Activated effector memory CD4-positive, alpha-beta T cell treated with anti-CD3 and anti-CD28 coated beads, Interleukin-2, amount 50 U/mL, for 16 hours (primary cell): ENCODE measurements at places on chromosomes 1 and 21.

DNA sequence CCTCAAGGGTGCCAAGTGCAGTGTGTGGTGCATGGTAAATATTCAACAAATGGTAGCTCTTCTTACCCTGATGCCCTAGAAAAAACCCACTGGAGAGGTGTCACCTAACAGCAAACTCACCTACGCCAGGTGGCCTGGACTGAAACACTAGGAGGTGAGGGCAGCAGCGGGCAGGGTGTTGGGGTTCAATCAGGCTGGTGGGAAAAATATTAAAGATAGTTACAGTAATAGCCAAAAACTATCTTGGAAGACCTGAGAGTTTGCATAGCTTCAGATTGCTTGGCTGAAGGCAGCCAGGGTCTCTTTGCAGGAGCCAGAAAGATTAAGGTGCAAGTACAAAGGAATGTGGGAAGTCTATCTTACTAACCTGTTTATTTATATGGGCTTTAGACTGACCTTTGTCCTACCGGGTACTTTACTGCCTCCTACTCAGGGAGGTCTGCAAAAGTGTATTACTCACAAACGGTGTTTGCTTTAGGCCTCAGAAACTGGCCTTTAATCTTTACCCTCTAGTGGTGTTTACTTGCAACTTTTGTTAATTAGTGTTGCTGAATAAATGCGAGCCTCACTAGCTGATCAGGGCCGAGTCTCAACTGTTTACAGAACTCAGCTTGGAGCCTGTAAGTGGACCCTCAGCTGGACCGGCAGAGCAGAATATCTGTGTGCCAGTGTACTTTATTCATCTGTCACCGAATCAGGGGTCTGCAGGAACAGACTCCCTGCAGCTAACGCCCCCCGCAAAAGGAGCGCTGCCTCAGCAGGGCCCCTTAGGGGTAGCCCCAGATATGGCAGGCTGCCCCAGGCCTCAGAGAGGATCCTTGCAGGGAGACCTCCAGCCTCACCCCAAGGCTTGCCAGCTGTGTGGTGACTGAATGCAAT lies 63.9 kb downstream of the SYF2 start:
- no peak for DNase-seq

DNA sequence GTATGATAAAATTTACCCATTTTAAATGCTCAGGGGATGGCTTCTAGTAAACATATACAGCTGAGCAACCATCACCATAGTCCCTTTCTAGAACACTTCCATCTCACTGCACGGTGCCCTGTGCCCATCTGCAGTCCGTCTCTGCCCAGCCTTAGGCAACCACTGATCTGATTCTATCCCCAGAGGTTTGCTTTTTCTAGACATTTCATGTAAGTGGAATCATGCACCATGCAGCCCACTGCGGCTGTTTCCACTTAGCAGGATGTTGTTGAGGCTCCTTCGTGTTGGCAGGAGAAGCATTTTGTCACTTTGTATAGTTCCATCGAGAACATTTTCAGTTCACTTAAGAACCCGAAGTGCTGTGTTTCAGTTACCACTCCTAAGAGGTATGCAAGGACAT lies 27.8 kb upstream of the VAMP3 start:
- no peak for DNase-seq

GRCh38 chr1:13793088-13793730 lies 93.2 kb downstream of the PRDM2 start:
- DNase-seq = no peak

- no peak for DNase-seq
Observed at GRCh38 chr1:21638531-21639341, 30.4 kb downstream of the RAP1GAP start.

DNA sequence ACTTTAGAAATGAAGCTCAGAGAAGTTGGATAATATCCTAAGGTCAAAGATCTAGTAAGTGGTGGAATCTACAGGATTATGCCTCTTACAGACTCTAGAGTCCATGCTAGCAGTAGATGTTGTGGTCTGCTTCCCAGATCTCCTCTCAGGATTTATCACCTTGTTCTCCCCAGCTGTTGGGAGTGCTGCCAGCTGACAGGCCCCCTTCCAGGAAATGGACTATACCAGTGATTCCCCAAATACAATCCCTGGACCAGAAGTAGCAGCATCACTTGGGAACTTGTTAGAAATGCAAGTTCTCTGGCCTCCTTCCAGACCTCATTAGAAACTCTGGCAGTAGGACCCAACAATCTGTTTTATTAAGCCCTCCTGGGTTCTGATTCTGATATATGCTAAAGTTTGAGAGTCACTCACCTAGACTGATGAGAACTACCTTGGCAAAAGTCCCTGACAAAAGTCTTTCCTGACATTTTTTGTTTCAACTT lies 24.5 kb upstream of the NTNG1 start:
- DNase-seq = no peak

DNA sequence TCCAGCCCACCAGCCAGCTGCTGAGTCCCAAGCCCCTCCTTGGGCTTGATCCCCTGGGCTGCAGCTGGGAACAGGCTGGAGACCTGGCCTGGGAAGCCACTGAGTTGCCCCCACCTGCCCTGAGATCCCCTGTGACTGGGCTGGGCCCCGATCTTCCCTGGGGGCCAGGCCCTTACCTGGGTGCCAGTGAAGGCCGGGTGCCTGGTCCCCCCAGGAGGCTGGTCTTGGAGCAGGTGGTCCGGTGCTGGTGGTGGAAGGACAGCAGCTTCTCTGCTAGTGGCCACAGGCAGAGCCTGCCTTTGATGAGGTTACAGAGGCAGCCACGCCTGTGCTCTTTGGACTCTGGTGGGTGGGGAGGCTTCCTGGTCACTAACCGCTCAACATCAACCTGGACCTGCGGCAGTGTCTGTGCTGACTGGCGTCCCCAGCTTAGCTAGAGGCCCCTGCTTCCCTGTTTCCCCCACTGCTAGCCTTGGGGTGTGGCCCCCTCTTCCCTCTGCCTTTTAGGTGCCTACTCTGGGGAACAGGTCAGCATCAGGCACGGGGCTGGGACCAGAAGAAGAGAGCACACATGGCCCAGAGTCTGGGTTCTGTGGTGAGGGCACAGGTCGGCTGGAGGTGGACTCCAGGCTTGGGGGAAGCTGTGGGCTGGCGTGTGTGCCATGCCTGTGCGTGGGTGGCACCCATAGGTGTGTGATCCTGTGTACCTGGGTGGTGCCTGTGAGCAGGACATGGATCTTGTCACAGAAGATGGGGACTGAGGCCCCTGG lies at the start of gene EPS8L3:
TSS of gene EPS8L3 (minus strand) at position 278 of the 770 bp plus-strand sequence. CDS start 2,174 bp downstream, outside the sequence.
- peak; percentile 55 for DNase-seq

GRCh38 chr1:87226341-87226760 lies 102.3 kb upstream of the LMO4 start:
- DNase-seq = no peak

- no peak for DNase-seq
Observed at GRCh38 chr1:109969907-109970306, 14.7 kb upstream of the AHCYL1 start.

DNA sequence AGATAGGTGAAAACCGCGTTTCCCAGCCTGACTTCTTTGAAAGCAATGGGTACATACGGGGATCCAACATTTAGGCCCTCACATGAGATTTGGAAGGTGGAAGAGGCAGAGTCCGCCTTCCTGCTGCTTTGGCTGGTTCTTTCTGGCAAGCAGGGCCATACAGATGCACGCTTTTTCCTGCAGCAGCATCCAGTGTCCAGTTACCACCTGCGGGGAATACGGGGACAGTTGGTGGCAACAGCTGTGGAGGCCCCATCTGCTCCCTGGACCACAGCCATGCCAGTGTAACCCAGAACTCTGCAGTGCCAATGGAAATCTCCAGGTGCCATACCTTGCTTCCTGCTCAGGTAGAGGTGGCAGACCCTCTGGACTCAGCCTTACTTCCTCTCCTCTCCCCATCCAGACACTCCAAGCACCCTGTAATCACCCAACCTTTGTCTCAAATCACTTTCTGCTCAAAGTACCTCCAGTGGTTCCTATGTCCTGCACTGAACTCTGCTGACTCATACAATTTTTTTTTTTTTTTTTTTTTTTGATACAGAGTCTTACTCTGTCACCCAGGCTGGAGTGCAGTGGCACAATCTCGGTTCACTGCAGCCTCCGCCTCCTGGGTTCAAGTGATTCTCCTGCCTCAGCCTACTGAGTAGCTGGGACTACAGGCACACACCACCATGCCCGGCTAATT lies 68.3 kb downstream of the SLC16A1 start:
- no peak for DNase-seq

GRCh38 chr1:207962716-207963426 lies 51.9 kb upstream of the CD34 start:
- no peak for DNase-seq

DNA sequence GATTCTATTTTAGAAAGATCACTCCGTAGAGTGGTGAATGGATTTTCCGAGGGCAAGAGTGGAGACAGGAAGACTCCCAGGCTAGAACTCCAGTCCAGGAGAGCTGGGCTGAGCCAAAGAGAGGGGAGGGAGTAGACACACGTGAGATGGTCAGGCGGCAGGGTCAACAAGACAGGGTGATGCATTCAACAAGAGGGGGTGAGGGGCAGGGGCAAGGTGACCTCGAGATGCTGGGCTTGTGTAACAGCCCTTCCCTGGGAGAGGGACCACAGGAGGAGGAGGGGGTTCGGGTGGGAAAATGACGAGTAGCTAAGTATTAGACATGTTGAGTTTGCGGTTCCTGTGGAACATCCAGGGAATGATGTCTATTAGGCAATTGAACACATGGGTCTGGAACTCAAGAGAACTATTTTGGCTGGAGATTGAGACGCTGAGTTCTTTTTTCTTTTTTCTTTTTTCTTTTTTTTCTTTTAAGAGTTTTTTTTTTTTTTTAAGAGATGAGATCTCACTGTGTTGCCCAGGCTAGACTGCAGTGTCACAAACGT lies 13.3 kb downstream of the RSPO1 start:
- DNase-seq = no peak

GRCh38 chr1:209473025-209473424 lies 110.5 kb upstream of the CAMK1G start:
- DNase-seq = no peak

DNA sequence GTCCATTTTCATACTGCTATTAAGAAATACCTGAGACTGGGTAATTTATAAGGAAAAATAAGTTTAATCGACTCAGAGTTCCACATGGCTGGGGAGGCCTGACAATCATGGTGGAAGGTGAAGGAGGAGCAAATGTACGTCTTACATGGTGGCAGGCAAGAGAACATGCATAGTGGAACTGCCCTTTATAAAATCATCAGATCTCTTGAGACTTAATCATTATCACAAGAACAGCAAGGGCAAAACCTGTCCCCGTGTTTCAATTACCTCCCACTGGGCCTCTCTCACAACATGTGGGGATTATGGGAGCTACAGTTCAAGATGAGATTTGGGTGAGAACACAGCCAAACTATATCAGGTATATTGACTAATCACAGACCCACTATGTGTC lies 370.2 kb upstream of the USP24 start:
- DNase-seq = no peak

- DNase-seq = no peak
Observed at GRCh38 chr1:201371276-201371675, 6.2 kb downstream of the TNNT2 start.

DNA sequence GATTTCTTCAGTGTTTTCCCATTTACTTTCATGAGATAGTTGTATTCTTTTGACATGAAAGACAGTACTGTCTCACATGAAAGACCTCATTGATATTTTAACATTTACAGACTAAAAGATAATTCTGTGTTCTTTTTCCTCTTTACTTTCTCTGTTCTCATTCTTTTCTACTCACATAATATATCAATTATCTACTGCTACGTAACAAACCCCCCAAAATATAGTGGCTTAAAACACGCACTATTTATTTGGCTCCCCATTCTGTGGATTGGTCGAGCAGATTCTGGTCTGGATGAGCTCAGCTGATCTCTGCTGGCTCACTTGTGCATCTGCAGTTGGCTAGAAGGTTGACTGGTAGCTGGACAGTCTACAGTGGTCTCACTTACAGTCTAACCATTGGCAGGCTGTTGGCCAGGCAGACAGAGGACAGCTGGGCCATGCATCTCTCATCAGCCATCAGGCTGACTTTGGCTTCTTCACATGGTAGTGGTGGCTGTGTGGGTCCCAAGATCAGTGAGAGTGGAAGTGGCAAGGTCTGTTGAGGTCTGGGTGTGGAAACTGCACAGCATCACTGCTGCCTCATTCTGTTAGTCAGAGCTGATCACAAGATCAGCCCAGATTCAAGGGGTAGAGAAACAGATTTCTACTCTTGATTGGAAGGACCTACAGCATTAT lies 63.2 kb downstream of the MPZL1 start:
- no peak for DNase-seq

- no peak for DNase-seq
Observed at GRCh38 chr1:205375835-205376545, 19.3 kb upstream of the KLHDC8A start.

DNA sequence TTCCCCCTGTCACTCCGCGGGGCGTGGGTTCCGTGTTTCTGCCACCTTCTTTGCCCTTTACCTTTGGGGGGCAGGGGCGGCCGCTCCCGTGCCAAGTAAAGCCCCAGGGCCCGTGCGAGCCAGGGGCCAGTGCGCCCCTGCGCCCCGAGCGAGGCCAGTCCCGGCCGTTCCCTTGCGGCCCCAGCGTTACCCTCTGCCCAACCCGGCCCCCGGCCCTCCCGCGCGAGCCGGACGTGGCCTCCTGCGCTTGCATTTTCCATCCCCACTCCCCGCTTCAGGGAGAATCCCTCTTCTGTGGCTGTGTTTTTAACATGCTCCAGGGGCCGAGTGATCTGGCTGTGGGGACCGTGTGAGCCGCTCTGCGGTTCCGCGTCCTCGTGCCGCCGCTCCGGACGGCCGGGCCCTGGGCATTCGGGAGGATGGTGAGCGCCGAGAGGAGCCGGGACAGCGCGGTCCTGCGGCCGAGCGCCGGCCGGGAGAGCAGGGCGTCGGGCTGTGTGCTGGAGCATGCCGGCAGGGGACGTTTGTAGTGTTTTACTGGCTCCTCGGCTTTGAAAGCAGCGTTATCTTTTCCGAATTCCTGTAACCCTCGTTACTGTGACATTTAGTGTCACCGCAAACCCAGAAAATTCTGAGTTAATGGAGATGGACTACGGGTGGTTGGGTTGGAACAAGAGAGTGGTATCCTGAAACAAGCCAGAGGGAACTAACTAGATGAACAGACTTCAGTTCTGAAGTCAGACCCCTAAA lies 1.0 kb downstream of the GALNT2 start:
- DNase-seq = peak; percentile 73

- no peak for DNase-seq
Observed at GRCh38 chr1:998995-999724, 737 bp downstream of the HES4 start.

GRCh38 chr1:23646091-23646490 lies 45.5 kb upstream of the RPL11 start:
- no peak for DNase-seq

DNA sequence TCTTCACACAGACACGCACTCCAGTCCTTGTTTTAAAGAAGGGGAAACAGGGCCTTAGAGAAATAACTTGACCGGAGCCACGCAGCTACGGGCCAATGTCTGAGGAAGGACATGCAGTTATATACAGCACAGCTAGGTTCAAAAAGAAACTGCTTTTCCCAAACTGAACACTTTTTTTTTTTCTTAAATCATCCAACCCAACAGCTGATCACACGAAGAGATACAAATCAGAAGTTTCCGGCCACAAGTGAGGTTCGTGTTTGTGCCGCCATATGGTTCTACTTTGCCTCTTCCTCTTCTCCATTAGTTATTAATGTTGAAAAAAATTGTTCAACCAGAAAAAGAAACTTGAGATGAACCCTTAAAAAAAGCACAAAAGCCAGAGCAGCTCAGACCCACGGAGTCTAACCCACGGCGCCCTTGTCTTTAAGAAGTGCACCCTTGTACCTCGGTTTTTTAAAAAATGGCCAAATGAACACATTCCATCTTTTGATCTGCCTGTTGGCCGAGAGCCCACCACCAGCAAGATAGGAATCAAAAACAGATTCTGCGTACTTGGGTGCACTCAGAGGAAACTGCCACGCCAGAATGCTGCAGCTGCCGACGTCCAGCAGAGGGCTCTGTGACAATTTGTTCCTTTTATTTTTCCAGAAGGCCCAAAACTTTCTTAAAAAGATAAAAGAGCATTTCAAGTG lies 78.9 kb downstream of the SLC66A1 start:
- DNase-seq = peak; percentile 86

- no peak for DNase-seq
Observed at GRCh38 chr1:67573311-67573872, 111.6 kb upstream of the GADD45A start.
